ENCODE measurements at places on chromosomes 2 and 18. TPM values are rescaled to one million over a fixed set of nuclear protein-coding genes. Genes with fewer than 3 reads are reported as not detected.

DNA sequence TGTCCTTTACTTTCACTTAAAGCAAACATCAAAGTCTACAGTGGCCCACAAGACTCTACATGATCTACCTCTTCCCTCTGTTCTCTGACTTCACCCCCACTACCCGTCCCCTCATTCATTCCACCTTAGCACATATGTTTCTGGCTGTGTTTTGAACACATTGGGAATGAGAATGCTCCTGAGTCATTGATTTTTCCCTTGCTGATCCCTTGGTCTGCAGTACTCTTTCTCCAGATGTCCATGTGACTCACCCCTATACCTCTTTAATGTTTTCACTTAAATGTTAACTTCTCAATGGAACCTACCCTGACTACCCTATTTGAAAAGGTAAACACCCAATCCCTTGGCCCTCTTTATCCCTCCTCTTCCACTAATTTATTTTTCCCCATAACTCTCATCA lies 30.7 kb upstream of the FRZB start:
- DNase-seq, result no peak

DNA sequence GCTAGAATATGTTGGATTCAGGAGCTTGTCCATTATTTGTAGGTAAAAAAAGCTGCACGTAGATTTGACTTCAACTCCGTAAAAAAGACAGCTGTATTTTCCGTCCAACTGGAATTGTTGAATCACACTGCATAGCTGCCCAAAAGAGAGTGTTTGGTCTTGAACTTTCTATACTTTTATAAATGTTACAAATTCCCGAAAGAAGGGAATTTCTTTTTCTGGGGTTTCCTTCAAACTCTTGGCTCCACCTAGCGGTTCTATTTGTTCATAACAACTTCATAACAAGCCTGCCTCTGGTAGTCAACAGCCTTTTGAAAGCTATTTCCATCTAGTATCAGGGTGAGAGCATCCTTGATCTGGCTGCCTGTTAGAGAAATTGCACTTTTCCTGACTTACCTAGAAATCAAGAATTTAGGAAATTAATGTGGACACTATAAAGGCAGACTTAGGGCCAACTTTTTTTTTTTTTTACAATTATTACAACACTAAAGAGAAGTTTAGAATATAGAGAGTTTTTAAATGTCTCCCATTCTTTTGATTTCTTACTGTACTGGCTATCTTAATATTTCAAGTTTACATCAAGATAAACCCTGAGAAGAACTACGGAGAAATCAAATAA lies 48.1 kb downstream of the TMEM185B start:
- no peak for DNase-seq

DNA sequence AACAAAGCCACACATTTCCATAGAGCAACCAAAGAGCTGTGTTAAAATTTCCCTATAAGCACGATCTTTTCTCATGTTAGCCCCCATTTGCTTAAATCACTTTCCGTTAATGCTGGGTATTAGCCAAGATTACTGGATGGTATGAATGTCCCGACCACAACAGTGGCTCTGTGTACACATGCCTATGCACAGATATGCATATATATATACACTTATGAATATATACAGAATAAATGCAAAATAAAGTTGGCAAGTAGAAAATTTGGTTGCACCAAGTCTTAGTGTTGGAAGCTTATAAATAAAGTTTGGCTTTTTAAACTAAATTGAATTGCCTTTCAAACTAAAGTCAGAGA lies 265.9 kb upstream of the ETAA1 start:
- no peak for DNase-seq

- DNase-seq, result no peak
Observed at GRCh38 chr18:45059695-45060094, 379.0 kb downstream of the SETBP1 start.

DNA sequence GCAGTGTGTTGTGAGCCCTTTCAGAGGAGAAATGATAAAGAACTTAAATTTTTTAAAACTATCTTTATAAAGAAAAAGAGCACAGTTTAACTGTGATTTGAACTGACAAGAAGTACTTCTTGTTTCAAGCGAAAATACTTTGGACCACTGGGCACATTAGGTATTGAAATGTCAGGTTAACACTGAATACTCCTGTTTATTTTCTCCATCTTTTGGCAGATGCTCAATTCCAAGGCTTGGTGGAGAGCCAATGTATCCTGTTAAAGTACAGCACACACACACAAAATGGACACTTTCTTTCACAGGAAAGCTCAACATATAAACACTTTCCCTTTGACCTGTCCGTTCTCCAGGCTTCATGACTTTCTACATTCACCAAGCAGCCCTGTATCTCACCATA lies 32.6 kb upstream of the SP3 start:
- DNase-seq, result no peak

DNA sequence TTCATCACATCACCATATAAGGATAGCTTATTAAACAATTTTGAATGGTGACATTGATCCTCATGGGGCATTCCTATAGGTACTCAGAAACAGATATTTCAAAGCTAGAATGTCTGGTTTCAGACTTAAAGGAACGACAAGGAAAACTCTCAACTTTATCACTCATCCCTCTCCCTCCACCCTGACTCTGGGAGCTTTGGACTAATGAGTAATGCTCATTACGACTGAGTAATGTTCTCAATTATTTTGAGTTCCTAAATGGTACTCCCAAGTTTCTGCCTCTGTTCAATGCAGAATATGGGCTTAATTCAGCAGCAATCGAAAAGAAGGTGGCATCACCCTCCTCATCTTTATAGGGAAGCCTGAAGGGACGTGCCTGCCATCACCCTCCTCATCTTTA lies 43.4 kb downstream of the RFX8 start:
- no peak for DNase-seq

DNA sequence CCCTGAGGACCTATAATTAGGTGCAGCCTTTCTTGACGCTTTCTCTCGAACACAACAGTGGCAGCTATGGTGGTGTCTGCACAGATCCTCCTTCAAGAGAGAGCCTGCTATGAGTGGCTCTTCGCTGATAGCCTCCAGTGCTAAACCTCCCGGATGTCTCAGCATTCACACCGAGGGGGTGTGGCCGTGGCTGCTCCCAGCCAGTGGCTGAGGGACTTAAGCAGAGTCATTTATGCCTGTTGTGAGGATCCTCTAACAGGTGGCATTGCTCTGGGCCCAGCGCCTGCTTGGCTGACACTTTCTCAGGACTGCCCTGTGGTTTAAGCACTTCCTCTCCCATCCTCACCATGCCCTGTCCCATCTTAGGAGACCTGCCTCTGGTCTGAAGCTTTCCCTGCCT lies 592.0 kb upstream of the LRRTM1 start:
- no peak for DNase-seq

GRCh38 chr2:27830656-27831055 lies 59.1 kb downstream of the MRPL33 start:
- no peak for DNase-seq

- DNase-seq, result no peak
Observed at GRCh38 chr18:44723411-44723810, 42.7 kb downstream of the SETBP1 start.

- DNase-seq, result no peak
Observed at GRCh38 chr2:24743924-24744323, 49.3 kb downstream of the PTRHD1 start.

DNA sequence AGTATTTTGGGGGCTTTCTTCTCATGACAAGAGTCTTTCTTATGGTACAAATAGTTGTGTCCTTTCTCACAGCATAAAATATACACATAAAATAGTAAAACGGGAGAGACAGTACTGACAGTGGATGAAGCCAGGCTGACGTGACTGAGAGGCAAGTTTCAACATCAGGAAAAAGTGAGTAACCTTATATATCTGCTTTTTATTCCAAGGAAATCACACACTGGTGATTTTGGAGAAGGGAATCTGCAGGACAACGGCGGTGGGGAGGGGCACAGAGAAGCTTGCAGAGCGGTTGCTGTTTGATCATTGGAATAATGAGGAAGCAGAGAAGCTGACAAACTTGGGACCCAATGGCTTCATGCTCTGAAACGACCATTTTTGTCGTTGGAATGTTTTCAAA lies 130.6 kb upstream of the ZNF236 start:
- DNase-seq, result no peak

GRCh38 chr2:84441505-84441904 lies 17.6 kb downstream of the SUCLG1 start:
- DNase-seq, result no peak

DNA sequence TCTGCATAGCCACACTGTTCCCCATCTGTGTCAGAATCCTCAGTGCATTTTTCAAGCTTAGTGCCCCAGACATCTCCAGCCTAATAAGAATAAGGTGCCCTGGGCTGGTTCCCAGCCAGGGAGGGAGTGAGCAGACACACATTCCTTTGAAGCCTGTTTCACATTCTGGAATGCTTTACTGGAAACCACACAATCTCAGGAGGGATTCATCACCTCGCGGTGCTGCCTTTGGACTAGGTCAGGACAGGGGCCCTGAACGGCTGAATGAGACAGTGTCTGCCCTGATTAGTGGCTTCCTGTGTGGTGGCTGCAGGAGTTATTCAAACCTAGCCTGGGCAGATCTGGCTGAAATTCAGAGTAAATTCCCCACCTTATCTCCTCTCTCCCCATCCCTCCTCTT lies 108.0 kb upstream of the LDAH start:
- DNase-seq, result no peak

Gene MC5R
- not detected for total RNA-seq

Gene G6PC2
- total RNA-seq, result not detected
